ENCODE measurements at places on chromosomes 16 and 17. TPM values are rescaled to one million over a fixed set of nuclear protein-coding genes. Genes with fewer than 3 reads are reported as not detected.

CBX8 gene
- 4.5 TPM for total RNA-seq

KRT32 gene
- not detected for total RNA-seq

CACNA1H gene
- not detected for total RNA-seq

FBXW10B gene
- 1.0 TPM for total RNA-seq

GAS7 gene
- total RNA-seq: 0.50 TPM

CAPN15 gene
- 32.8 TPM for total RNA-seq

Measured in mammary epithelial cell (primary cell).